Thymus (tissue), 14 donors: ENCODE measurements at places on chromosomes 5 and 9.

DNA sequence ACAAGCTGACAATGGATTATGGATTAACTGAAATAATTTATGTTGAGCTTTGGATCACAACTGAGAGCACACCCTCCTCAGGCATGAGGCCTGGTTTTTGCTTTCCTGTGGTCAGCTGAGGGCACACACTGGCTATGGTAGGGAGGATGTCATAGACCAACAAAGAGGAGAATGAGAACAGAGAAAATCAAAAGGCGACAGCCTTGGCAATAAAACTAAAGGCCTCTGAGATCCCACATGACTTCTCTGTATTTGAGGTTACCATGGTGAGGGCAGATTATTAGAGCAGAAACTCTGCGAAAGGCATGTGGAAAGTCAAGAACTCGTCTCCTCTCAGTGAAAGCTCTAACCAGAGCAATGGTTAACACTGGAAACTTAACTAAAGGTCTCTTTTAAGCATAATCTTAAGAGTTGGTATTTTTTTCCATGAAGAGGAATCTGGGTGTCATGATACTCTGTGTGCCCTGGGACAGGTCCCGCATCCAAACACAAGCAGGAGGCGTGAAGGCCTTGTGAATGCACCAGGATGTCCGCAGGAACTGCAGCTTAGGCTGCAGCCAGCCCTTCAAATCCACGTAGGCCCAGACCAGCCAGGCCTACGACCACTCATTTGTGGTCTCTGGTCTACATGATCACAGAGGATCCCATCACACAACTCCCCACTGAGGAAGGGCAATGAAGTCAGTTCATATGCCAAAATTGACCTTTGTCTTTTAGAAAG, 12.4 kb upstream of the MEIKIN start:
- no peak for DNase-seq

- no peak for DNase-seq
Observed at GRCh38 chr9:137077758-137078693, 709 bp downstream of the UAP1L1 start.

DNA sequence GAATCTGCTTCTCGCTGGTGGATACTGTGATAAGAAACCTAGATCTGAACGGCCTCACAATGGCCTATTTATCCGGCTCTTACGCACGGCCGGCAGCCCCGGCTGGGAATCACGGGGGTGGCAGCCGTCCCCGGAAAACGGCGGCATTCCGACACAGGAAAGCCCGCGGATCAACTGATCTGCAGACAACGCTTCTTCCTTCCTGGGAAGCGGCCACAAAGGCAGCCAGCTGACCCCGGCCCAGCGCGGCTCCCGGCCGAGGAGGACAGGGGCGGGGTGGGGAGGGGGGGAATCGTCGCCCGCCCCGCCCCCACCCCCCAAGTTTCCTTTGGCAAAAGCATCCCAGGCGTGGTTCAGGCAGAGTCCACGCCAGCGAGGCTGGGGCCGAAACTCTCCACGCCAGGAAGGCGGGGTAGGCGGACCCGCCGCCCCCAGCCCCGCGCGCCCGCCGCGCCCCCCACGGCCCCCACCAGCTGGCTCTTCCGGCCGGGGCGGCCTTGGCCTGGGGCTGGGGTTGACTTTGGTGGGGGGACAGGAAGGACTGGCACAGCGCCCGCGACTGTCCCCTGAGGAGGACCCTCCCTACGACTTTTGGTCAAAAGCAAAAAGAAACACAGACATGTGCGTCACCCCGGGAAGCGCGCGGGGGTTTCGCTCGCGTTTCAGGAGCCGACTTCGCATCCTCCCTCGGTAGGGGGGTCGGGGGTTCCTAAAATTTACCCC, 247.7 kb upstream of the ANKRD55 start:
- DNase-seq = peak; percentile 18

GRCh38 chr9:76658510-76659231, 105.6 kb upstream of the PCA3 start:
- DNase-seq = peak; percentile 62

DNA sequence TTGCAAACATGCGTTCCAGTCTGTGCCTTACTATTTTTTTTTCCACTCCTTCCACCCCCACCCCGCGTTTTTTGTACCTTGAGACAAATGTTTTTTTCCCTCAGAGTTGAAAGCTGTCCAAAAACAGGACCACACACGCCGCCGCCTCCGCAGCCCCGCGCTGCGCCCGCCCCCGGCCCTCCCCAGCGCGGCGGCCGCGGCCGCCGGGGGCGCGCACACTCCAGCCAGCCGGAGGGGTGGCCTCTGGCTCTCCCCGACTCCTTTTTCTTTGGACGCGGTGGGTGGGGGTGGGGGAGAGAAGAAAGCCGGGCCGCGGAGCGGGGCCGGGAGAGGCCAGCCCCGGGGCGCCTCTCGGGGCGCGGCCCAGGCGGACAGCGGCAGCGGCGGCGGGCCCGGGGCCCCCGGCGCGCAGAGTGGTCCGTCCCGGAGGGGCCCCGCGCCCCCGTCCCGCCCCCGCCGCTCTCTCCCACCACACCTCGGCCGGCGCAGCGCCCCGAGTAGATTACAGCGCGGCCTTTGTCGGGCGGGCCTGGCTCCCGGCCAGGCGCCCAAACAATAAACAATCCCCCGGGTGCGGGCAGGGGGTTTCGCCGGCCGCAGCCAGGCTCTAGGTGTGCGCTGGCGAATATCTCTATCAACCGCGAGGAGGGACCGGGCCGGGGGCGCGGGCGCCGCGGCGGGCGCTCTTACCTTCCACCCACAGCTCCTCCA, 10.9 kb downstream of the PTCH1 start:
- peak; percentile 32 for DNase-seq

- no peak for DNase-seq
Observed at GRCh38 chr5:1797103-1797800, 2.4 kb downstream of the MRPL36 start.

- DNase-seq = no peak
Observed at GRCh38 chr9:87518702-87519335, 21.2 kb downstream of the DAPK1 start.

DNA sequence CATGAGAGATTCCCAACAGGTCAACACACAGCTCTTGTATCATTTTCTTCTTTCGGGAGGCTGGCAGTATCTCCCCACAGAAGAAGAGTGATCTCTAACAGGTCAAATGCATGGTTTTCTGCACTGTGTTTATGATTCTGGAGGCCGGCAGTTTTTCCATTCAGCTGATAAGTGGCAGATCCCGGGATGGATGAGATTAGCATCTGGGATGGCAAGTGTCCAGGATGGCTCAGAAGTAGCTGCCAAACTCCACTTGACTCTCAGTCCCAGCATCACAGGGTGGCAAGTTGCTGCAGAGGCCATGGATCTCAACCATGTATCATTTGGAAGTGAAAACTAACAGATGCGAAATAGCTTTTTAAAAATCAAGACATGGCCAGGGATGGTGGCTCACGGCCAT, 97.8 kb upstream of the SLC44A1 start:
- no peak for DNase-seq

DNA sequence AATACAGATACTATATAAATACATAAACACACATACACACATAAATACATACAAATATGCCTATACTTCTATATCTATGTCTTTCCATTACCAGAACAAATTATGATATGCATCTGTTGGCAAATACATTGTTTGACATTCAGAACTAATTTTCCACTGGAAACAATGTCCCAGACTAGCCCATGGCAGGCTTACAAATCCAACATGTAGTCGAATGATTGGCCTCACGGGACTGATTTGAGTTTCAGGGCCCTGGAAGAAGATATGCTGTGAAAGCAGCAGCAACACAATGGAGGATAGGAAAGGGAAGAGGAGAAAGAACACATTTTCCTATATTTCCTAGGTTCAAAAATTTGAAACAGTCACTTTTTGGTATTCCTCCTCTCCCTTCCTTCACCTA, 881.1 kb upstream of the DMAC1 start:
- DNase-seq = no peak

GRCh38 chr5:168136340-168136739, 155.1 kb upstream of the WWC1 start:
- DNase-seq = no peak

- no peak for DNase-seq
Observed at GRCh38 chr9:134064711-134065110, 3.1 kb downstream of the BRD3 start.

GRCh38 chr5:110832683-110833082, 93.9 kb downstream of the SLC25A46 start:
- no peak for DNase-seq

- DNase-seq = no peak
Observed at GRCh38 chr5:173680660-173681242, 64.3 kb upstream of the BOD1 start.

GRCh38 chr9:110148891-110149290, 59.1 kb downstream of the C9orf152 start:
- no peak for DNase-seq

- DNase-seq = no peak
Observed at GRCh38 chr9:133948131-133948530, 44.0 kb downstream of the VAV2 start.

DNA sequence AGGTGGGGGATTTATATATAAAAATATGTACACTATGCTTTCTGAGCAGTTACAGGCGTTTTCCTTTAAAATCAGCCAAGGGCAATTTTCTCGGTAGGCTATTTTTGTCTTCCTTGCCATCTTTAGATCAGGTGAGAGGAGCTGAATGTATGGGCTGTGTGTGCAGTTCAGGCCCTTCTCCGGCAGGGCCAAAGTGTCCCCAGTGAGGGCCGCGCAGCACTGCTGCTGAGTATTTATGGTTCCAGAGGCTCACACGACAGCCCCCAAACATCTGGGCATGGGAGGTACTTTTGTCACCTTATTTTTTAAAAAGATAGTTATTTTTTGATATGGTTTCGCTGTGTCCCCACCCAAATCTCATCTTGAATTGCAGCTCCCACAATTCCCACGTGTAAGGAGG, 11.5 kb downstream of the GFPT2 start:
- DNase-seq = no peak

- DNase-seq = no peak
Observed at GRCh38 chr5:155053501-155053900, 39.9 kb downstream of the KIF4B start.

DNA sequence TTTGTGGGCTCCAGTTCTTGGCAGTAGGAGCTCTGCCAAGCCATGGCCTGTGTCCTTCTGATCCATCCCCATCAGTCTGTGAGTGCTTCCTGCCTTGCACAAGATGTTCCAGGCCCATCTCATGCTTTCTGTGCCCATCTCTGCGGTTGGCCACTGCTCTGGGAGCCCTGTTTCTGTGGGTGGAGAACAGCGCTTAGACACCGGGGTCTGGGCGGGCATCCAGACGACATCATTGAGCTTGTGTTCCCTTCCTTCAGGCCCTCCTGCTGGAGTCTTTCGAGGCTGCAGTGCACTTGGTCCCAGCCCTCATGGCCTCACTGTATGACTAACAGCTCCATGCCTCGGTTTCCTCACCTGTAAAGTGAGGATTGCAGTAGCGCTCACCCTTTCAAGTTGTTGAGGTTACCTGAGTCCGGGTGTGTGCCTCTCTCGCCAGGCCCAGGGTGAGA, 14.9 kb upstream of the CARD19 start:
- no peak for DNase-seq

DNA sequence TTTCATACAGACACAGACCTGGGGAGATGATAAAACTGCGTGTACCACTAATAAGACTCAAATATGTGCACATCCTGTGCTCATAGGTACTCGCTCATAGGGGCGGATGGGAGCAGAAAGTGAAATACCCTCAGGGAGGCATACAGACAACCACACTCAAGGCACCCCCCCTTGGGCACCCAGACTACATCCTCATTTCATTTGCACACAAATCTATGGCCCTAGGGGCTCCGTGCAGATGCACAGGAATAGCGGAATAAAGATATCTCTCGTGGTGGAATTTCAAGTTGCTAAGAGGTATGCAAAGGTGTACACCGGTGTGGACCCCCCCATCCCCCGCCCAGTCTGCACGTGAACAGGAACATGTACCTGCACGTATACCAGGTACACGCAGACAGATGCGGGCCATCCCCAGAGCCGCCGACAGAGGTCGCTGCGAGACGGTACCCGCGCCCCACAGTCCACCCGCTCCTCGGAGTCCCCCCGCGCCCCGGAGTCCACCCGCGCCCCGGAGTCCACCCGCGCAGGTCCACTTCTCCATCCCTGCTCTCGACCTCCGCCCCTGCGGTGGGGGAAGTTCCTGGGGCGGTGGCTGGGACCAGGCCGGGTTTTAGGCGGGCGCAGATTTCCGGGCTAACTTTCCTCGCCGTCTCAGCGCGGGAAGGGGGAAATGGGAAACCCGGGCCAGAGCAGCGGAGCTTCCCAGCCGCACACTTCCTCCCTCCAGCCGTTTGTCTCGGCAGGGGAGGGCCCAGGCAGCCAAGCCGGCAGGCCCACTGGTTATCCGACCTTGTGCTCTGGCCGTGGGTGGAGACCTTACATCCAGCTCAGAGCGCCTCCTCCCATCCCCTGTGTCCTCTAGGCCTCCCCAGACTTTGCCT, 1.0 kb upstream of the IL12B start:
- peak; percentile 40 for DNase-seq

- DNase-seq = no peak
Observed at GRCh38 chr5:9082996-9083395, 462.9 kb downstream of the SEMA5A start.

- DNase-seq = no peak
Observed at GRCh38 chr5:149939546-149939945, 5.0 kb downstream of the PDE6A start.
